Stimulated activated CD4-positive, alpha-beta T cell treated with anti-CD3 and anti-CD28 coated beads, Interleukin-15, amount 100 ng/mL, for 1 hour (primary cell): ENCODE measurements at places on chromosomes 7 and 10.

GRCh38 chr7:101166909-101167644 is 1.7 kb upstream of the VGF start:
- no peak for DNase-seq

GRCh38 chr7:107125475-107125874 is 43.3 kb upstream of the HBP1 start:
- no peak for DNase-seq

DNA sequence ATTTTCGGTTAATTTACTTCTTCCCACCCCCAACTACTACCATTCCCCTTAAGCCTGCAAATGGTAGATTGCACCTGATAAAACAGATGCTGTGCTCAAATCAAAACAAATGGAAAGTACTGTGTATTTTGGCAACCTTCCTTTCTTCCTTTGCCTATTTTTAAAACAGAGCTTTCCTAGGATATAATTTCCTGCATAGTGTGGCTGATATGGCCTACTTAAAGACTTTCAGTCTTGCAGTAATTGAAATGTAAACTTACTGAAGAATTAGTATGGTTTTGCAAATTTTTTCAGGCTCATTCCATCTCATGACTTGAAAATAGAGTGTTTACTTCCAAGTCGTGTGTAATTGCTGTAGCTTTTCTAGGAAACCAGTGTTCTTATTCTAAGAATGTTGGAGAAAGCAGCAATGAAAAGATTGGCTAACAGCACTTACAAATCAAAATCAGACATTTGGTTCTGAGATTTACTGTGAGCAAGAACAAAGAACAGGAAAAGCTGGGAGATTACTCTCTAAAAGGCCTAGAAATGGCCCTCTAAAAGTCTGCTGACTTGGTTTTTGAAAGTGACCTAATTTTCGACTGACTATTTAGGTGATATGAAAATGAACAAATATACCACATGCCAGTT is 52.0 kb downstream of the REEP3 start:
- no peak for DNase-seq

DNA sequence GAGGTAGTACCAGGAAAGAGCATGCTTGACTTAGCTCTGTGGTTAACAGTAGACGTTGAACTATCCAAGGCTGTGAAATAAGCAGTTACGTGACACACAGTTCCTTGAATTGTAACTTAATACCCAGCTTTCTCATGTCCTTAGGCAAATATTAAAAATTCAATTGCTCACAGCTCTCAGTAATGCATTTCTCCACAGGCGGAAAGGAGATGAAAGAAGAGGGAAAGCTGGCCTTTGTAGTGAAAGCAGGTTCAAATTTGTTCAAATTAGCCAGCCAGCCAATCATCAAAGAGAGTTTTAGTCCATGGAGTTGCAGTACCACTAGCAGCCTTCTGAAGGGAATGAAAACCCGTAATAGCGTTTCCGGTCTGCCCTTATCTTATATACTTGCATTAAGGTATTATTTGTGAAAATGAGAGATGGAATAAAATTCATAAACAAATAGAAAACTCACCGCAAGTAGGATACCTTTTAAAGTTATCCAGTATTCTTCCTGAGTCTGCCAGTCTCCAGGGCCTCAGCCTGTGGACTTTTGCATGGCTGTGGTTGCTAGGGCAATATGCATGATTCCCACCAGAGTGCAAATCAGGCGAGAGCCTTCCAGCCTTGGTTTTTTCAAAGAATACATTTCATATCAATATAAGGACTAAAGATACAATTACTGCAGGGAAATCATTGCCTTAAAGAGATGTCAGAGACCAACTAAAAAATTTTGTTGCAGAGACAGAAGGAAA is 795.5 kb downstream of the TNS3 start:
- DNase-seq = no peak

- DNase-seq = no peak
These were observed 135.1 kb upstream of the TRIM24 start for GRCh38 chr7:138324941-138325340.

- no peak for DNase-seq
These were observed 33.2 kb downstream of the RPS24 start for GRCh38 chr10:78066728-78067430.

DNA sequence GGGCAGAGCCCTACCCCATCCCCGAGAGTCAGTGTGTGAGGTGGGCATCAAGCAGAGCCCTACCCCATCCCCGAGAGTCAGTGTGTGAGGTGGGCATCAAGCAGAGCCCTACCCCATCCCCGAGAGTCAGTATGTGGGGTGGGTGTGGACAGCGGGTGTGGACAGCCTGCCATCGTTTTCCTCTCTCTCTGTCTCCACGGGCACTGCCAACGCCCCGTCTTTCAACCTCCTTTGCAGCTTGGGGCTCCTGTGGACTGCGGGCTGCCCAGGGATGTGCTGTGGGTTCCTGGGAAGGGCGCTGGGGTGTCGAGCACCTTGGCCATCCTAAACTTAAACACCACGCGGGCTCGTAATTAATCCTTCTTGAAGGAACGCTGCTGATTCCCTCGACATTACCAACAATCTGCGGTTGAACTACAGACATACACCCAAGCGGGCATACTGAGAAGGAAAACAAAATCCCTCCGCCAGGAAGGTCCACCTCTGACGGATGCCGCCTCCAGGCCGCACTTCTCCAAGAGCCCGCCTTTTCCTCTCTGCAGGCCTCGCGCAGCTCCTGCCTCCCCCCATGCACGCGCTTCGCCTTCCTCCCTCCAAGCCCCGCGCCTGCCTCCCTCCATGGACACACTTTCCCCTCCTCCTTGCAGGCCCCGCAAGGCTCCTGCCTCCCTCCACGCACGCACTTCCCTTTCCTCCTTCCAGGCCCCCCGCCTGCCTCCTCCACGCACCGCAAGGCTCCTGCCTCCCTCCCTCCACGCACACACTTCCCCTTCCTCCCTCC is 65.1 kb downstream of the ADARB2 start:
- no peak for DNase-seq

GRCh38 chr7:69674701-69675182 is 76.5 kb downstream of the AUTS2 start:
- DNase-seq = no peak

- DNase-seq = no peak
These were observed 46.9 kb upstream of the KMT2E start for GRCh38 chr7:104967088-104967487.

DNA sequence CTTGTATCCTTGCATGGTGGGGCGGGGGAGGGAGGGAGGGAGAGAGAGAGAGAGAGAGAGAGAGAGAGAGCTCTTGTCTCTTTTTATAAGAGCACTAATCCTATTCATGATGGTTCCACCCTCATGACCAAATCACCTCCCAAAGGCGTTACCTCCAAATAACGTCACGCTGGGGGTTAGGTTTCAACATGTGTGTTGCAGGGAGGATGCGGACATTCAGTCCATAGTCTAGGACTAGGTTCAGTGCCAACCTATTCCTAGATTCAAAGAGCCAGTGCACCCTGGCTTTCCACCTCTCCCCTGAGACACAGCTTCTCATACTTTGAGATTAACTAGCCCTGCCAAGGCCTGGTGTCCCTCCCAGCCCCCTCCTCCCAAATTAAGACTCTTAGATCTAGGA is 123.0 kb downstream of the GRK5 start:
- no peak for DNase-seq

DNA sequence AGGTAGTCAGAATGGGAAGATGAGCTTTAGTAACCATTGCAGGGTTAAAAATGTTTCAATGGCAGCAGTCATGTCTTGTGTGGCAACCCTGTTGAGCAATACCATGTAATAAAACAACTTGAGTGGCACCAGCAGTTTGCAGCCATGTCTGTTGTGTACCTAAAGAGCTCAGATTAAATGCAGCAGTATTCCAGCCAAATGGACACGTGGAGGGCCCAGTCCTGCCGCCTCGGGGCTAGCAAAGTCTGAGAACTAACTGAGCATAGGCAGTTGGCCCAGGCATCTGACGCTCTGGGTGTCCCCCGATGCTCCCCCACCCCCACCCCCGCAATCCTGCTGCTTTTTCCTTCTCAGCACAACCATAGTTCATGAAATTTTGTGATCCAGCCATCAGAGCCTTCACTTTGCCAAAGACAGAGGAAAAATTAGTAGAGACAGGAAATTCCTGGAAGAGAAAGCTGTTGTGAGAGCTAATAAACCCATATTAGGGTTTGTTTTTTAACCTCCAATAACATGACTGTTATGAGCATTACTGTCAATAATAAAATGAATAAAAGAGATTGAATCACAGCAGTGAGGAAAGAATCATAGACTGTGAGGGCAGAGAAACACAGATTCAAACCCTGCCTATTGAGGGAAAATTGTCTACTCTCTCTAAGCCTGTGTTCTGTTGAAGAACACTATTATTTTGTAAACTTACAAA is 220.6 kb upstream of the RHOBTB1 start:
- DNase-seq = no peak

DNA sequence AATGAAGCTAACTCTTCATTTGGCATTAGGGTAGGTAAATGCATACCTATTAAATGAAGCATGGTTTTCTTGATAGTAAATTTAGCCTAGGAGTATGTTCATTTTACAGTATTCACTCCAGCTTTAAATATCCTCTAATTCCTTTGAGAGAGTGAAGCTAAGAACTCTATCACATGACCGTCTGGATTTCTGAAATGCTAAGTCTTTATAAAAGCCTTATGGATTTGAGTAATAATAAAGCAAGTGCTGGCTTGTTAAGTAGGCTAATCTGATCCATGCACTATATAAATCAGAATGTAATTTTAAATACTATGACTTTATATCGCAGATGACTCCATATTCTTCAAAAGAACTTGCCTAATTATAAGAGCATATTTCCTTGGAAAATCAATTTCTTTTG is 64.8 kb downstream of the REEP3 start:
- DNase-seq = no peak

DNA sequence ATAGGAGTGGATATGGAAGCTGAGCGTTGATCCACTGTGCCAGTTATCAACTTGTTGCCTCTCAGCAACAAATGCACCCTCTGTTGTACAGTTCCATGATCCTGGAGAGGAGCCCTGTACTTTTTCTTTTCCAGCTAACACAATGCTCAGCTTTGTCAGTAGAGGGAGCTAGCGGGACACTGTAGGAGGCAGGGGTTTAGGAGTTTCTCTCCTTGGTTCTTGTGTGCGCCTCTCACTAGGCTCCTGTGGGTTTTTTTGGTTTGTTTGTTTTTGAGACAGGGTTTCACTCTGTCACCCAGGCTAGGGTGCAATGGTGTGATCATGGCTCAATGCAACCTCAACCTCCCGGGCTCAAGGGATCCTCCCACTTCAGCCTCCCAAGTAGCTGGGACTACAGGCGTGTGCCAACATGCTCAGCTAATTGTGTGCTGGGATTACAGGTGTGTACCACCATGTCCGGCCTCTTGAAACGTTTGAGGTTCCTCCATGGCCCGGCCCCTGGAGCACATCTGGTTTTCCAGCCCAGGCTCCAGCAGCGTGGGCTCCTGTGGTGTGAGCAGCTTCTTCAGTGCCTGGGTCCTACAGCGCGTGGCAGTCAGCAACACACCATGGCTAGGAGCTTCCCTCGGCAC is 12.0 kb upstream of the MARVELD1 start:
- DNase-seq = no peak

DNA sequence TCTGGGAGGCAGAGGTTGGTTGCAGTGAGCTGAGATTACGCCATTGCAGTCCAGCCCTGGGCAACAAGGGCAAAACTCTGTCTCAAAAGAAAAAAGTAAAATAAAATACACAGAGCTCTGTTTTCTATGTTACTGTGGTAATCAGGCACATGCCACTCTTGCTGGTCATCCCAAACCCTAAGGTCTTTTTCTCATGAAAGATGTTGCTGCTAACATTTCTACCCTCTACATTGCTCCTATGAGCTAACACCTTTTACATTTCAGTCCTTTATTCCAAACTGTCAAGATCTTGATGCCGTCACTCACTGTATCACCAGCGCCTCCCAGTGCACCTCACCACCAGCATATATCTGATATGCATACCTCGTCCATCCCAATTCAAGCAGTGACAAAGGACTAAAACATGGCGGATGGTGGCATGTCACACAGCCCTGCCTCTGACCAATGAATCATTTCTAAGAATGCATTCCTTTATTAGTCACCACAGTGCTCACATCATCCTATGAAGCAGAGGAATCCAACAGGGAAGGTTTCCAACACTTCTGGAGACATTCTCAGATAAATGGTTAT is 4.3 kb downstream of the DAGLB start:
- no peak for DNase-seq

DNA sequence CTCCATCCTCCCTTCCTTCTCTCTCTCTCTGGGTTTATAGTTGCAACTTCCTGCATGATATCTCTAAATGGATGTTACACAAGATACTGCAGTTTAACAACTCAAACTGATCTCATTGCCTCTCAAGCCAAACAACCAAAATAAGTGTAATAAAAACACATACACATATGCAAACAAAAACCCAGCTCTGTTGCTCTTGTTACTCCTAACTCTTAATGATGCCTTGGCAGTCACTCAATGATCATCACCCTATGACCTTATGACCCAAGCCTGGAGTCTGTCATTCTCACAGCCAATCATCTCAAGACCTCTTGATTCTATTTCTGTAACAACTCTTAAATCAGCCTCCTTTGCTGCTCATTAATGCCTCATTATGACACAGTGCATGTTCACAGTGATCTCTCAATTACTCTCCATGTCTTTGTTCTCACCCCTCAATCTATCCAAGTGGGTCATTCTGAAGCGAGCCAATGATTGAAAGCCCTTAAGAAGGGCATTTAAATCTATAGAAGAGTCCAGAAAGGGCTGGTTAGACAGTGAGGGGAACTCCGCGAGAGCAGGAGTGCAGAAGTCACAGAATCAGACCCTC is 210.9 kb downstream of the INHBA start:
- DNase-seq = no peak

DNA sequence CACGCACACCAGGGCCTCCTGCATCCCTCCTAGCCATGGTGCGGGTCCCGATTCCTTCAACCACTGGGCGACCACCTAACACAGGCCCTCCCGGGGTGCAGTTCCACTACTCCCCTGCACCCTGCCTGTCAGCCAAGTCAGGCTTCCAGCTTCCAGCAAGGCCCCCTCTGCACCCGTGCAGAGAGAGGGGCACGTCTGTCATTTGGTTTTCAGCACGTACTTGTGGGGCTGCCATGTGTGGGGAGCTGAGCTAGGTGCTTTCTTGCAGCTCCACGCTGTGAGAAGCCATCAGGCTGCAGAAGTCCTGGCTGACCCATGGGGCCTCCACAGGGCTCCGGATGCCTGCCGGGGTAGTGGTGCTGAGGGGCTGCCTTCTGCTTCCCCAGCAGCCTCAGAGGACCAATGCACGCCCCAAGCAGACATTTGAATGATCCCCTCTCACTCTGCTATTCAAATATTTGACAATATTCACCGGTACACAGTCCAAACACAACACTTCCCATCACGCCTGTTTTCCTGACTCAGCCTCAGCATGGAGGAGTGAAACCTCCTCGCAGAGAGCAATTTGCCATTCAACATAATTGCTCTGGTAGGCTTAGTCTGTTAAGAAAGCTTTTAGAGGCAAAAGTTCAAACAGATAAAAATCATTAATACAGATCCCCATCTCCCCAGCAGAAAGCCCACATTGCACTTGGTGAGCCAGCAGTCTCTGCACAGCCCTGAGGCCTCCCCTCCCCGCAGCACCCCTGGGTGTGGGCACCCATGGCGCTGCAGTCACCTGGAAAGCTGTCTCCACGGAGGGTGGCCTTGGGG is 449.9 kb downstream of the PTPRN2 start:
- no peak for DNase-seq

DNA sequence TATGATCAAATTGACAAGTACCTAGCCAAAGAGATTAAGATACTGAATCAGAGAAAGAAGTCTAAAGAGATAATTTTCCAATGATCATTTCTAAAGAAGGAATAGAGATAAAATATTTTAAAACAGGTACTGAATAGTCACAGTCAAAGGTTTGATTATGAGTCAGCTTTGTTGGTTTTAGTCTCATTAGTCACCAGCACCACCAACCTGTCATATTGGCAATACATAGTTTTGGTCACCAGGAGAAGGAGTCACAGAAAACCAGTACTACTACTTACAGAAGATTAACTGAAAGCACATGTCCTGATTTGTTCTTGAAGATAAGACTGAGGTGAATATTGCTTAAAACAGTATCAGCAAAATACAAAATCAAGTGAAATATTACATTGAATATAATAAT is 34.6 kb downstream of the ZEB1 start:
- no peak for DNase-seq
